Pulmonary artery endothelial cell (primary cell): ENCODE measurements at places on chromosomes 4 and X. TPM values are rescaled to one million over a fixed set of nuclear protein-coding genes. Genes with fewer than 3 reads are reported as not detected.

GCNA gene
- 0.59 and 2.3 TPM in 2 replicates for total RNA-seq

GRCh38 chrX:72477781-72478181 is 94.9 kb downstream of the HDAC8 start:
- no peak for DNase-seq

DNA sequence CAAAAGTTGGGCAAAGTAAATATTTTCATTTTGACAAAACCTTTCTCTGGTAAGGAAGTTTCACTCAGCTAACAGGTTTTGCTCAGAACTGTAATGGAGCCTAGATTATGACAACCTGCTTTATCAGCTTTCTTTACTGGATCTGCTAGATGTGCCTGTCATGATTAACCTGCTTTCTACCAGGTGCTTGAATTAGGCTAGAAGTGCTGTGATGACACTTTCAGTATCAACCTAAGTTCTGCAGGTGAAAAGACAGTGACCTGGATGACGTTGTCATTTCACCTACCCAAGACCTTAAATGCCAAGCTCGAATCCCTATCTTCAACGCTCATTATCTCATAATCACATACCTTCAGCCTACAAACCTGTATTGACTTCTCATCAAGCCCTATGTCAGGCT is 1.5 kb upstream of the FAAH2 start:
- no peak for DNase-seq

ASB12 gene
- not detected in 2 replicates for total RNA-seq

GRCh38 chr4:183478123-183478522 is 26.7 kb upstream of the ING2 start:
- no peak for DNase-seq

SLC38A5 gene
- total RNA-seq = 54.8 and 88.9 TPM in 2 replicates
